G401 (cell line): ENCODE measurements at places on chromosomes 6 and 20. TPM values are rescaled to one million over a fixed set of nuclear protein-coding genes. Genes with fewer than 3 reads are reported as not detected.

POU5F1 gene
- 0.18 TPM in 1 of 2 replicates, not detected in the other for total RNA-seq

PPP1R3D gene
- total RNA-seq, result 1.7 and 2.9 TPM in 2 replicates

DNA sequence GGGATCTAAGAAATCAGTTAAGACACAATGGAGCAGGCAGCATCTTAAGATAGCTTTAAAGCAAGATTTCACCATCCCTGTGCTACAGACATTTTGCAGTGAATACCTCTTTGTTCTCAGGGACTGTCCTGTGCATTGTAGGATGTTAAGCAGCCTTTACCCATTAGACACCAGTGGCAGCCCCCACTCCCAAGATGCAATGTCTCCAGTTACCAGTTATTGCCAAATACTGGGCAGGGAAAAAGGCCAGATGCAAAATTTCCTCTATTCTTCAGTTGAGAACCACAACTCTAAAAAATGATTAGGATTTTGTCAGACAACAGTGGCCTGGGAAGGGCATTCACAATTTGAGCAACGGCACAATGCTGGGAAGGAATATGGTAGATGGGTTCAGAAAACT, 6.1 kb downstream of the FBXO5 start:
- DNase-seq, result no peak

- DNase-seq, result no peak
Measured at GRCh38 chr20:60851826-60852704, 400.0 kb upstream of the CDH4 start.

DNA sequence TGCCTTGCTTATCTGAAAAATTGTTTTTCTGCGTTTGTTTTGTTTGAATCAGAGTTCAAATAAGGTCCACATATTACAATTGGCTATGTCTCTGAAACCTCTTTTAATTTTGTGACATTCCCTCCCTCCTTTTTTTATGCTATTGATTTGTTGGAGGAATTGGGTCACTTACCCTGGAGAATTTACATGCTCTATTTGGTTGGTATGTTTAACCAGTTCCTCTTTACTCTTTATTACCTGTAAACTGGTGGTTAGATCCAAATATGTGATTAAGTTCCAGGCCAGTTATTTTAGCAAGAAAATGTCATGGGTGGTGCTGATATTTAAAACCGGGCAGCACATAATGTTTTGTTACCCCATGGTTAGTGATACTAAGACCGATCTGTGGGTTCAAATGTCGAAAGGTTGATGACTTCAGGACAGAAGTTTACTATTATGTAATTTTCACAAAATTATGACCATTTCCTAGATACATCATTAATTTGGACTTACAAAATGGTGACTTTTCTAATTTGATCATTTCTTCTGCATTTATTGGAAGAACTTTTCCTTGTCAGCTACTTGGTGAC, 77.3 kb downstream of the KIZ start:
- DNase-seq, result no peak

GRCh38 chr6:114764866-114765265, 422.0 kb upstream of the HS3ST5 start:
- no peak for DNase-seq

- no peak for DNase-seq
Measured at GRCh38 chr20:10699489-10699888, 25.7 kb upstream of the JAG1 start.
